Airway epithelial cell (primary cell): ENCODE measurements at places on chromosomes 2 and 18. TPM values are rescaled to one million over a fixed set of nuclear protein-coding genes. Genes with fewer than 3 reads are reported as not detected.

GAD1 gene
- 2.6 TPM in 1 of 2 replicates, not detected in the other for total RNA-seq

IL36A gene
- not detected in 2 replicates for total RNA-seq

PLGLB2 gene
- not detected in 2 replicates for total RNA-seq

IL37 gene
- total RNA-seq, result not detected in 2 replicates

MAB21L4 gene
- 15.4 and 20.7 TPM in 2 replicates for total RNA-seq

PDCD1 gene
- total RNA-seq, result not detected in 2 replicates

SGPP2 gene
- total RNA-seq, result 15.7 and 16.4 TPM in 2 replicates

NXPH2 gene
- total RNA-seq, result not detected in 2 replicates

GKN1 gene
- not detected in 2 replicates for total RNA-seq

SCYGR4 gene
- total RNA-seq, result not detected in 2 replicates

XDH gene
- 3.9 and 4.6 TPM in 2 replicates for total RNA-seq

OTOS gene
- total RNA-seq, result not detected in 2 replicates

VSNL1 gene
- 21.7 and 23.7 TPM in 2 replicates for total RNA-seq

SMIM21 gene
- total RNA-seq, result not detected in 2 replicates

CPO gene
- not detected in 2 replicates for total RNA-seq

ATAD2B gene
- total RNA-seq, result 5.4 and 5.6 TPM in 2 replicates

ALPI gene
- not detected in 2 replicates for total RNA-seq

PROKR1 gene
- not detected in 2 replicates for total RNA-seq

TWIST2 gene
- total RNA-seq, result 10.0 and 14.7 TPM in 2 replicates

GYPC gene
- total RNA-seq, result 2.8 TPM in 1 of 2 replicates, not detected in the other

TMBIM1 gene
- total RNA-seq, result 333 and 422 TPM in 2 replicates

PTPRM gene
- total RNA-seq, result 17.3 and 22.3 TPM in 2 replicates

HOXD13 gene
- total RNA-seq, result not detected in 2 replicates

TUBA4B gene
- total RNA-seq, result not detected in 2 replicates

CNTNAP5 gene
- total RNA-seq, result not detected in 2 replicates

ITGB6 gene
- total RNA-seq, result 58.6 and 65.2 TPM in 2 replicates

PSTPIP2 gene
- 17.2 and 20.2 TPM in 2 replicates for total RNA-seq

MYO1B gene
- total RNA-seq, result 132 and 157 TPM in 2 replicates

IKZF2 gene
- total RNA-seq, result 14.9 and 20.2 TPM in 2 replicates

SERPINB13 gene
- 44.9 and 63.0 TPM in 2 replicates for total RNA-seq

RAB17 gene
- total RNA-seq, result 0.85 and 4.7 TPM in 2 replicates

CGREF1 gene
- 0.70 and 3.2 TPM in 2 replicates for total RNA-seq

IL1RL1 gene
- total RNA-seq, result 0.56 and 1.1 TPM in 2 replicates

PDE1A gene
- under 0.01 TPM in 1 of 2 replicates, not detected in the other for total RNA-seq

NTSR2 gene
- total RNA-seq, result not detected in 2 replicates

TMEM150A gene
- total RNA-seq, result 9.9 and 14.6 TPM in 2 replicates

ALK gene
- total RNA-seq, result not detected in 2 replicates

OXER1 gene
- total RNA-seq, result not detected in 2 replicates

PLCL1 gene
- total RNA-seq, result not detected in 2 replicates

HMSD gene
- 0.56 and 1.3 TPM in 2 replicates for total RNA-seq

SULT1C2 gene
- total RNA-seq, result not detected in 2 replicates

ASB18 gene
- total RNA-seq, result not detected in 2 replicates

GALM gene
- total RNA-seq, result 4.5 and 8.6 TPM in 2 replicates

SNED1 gene
- 0.05 and 0.14 TPM in 2 replicates for total RNA-seq

POTEC gene
- not detected in 2 replicates for total RNA-seq

RTP5 gene
- total RNA-seq, result not detected in 2 replicates

ARMC9 gene
- 10.4 and 13.5 TPM in 2 replicates for total RNA-seq

SIX3 gene
- not detected in 2 replicates for total RNA-seq

FOXD4L1 gene
- 0.05 TPM in 1 of 2 replicates, not detected in the other for total RNA-seq
